Cerebellar nuclear complex (tissue), 1 donor: ENCODE measurements at places on chromosomes 3 and 15.

DNA sequence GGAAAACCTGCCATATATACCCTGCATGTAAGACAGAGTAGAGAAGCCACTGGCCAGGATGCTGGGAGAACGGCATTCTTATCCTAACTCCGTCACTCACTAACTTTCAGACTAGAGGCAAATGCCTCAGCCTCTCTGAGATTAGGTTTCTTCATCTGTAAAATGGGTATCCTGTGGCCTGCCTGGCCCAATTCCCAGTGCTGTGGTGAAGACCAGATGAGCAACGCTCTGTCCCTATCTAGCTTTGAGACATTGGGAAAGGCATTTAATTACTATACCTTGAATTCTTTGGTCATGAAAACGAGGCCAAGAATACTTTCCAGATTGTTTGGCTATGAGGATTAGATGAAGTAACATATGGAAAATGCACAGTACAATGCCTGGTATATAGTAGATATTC, 35.9 kb downstream of the CEMIP start:
- no peak for DNase-seq

DNA sequence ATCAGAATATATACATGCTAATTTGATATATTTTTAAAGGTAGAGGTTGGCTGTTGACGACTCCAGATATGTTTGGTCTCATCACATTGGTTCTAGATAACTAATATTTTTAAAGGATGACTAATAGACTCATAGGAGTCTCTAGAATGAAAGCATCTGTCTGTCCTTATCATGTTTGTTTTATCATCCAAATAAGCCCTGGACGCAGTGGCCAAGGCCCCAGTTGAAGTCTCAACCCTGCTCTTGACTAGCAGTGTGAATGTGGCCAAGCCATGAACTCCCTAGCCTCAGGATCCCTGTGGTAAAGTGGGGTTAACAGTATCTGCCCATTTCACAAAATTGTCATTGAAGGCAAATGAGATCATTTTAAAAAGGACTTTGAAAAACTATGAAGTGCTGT, 53.6 kb downstream of the ABHD2 start:
- DNase-seq, result no peak

GRCh38 chr3:106014518-106014917, 145.7 kb upstream of the CBLB start:
- no peak for DNase-seq

- no peak for DNase-seq
Measured at GRCh38 chr3:36729204-36730056, 34.9 kb downstream of the DCLK3 start.

DNA sequence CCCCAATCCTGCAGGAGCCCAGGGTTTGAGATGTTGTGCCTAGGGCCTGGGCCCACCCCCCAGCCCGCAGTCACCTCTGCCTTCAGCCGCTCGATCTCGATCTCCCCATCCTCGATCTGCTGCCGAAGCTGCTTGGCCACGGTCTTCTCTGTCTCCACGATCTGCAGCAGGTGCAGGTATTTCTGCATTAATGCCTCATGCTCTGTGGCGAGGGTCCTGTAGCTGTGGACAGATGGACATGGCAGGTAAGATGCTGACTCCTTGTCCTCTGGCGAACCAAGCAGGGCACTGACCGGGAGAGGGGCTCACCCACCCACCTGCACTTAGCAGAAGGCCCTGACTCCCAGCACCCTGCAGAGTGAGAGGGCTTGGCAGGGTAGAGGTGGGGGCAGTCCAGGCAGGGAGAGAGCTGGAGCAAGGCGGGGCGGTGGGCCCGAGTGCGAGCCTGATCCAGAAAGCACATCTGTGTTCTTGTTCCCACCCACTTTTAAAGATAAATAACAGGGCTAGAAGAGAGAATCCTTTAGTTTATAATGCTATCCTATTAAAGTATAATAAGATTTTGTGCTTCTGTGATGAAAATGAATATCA, 32.2 kb downstream of the RASGRF1 start:
- no peak for DNase-seq

DNA sequence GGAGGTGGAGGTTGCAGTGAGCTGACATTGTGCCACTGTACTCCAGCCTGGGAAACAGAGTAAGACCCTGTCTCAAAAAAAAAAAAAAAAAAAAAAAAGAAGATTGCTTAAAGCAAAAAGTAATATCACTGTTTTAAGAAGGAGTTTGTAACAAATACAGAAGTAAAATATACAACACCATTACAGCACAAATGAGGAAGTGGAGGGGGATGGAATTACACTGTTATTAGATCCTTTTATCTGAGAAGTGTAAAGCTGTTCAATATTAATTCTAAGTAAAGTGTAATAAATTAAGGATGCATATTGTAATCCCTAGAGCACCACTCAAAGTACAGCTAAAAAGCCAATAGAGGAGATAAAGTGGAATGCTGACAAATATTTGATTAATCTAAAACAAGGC, 47.0 kb upstream of the SNRPA1 start:
- no peak for DNase-seq

DNA sequence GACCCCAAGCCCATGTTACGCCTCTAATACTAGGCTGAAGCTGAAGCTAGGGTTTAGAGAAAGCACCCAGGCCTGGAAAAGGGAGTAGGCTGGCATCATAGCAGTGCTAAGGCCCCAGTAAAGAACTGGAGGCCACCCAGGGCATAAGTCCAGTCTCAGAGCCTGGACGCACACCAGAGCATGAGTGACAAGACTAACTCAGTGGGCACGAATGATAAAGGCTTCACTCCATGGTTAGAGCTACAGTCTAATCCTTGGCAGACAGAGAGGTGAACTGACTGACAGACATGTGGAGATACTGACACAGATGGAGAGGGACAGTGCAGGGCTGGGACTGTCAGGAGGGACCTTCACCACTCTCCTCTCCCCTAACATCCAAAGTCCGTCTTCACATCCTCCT, 139.8 kb downstream of the KCNMB2 start:
- no peak for DNase-seq

GRCh38 chr3:149967086-149967685, 3.5 kb downstream of the PFN2 start:
- peak; percentile 4 for DNase-seq

DNA sequence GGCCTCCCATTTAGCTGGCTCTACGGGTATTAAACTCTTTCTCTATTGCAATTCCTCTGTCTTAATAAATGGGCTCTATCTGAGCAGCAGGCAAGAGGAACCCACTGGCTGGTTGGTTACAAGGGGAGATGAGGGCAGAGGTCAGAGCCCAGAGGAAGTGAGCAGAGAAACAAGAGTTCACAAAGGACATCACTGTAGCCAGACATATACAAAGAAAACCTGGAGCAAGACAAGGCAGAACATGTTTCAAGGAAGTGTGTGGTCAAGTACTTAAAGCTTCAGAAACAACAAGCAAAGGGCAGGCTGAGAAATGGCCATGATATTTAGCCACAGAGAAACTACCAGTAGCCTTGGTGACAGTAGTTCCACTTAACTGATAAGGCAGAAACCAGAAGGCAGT, 24.3 kb downstream of the SUSD5 start:
- DNase-seq, result no peak

DNA sequence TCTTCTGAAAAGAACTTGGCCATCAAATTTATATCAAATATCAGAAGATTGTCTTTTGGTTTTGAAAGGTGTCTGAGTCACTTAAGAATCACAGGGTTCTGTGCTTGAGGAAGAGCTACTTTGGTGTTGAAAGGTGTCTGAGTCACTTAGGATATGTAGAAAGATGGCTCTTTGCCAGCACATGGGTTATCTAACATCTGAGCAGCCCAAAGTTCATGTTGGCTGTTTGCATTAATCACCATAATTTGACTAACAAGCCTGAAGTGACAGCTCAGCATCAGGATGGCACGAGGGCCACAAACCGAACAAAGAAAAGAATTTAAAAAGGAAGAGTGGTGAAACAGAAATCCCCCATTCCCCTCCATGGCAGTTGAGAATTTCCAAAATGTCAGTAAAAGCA, 190.5 kb upstream of the CMC1 start:
- no peak for DNase-seq

DNA sequence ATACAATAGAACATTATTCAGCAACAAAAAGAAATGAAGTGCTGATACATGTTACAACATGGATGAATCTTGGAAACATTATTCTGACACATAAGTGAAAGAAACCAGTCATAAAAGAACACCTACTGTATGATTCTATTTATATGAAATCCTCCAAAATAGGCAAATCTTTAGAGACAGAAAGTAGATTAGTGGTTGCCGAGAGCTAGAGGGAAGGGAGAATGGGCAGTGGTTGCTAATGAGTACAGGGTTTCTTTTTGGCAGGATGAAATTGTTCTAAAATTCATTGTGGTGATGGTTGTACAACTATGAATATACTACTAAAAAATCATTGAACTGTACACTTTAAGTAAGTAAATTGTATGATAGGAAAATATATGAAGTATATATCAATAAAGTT, 6.3 kb upstream of the LRRC58 start:
- DNase-seq, result no peak

DNA sequence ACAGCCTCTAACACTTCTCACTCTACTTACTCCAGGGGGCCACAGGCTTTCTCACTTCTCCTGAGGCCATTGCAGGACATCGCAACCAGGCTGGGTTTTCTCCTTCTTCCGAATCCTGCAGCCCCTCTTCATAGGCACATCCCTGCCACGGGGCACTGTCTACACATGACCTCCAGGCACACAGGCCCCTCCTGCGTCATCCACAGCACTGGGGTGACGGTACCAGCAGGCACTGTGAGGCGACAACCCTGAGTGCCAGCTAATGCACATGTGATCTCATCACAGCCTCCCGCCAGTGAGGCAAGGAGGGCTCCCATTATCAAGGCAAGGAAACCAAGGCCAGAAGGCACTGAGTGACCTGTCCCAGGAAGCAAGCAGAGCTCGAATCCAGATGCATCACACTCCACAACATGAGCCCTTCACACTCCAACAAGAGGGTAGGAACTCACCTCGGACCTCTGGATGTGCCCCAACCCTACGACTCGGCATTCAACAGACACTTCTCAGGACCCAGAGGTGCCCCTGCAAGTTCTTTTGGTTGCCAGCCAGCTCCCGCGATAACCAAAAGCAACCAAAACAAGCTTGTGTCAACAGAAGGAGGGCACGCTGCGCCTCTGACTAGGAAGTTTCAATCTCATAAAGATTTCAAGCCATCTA, 16.7 kb downstream of the FAM174B start:
- no peak for DNase-seq

GRCh38 chr3:150249779-150250470, 158.2 kb upstream of the TSC22D2 start:
- DNase-seq, result no peak

- no peak for DNase-seq
Measured at GRCh38 chr15:90915808-90916440, 12.8 kb downstream of the MAN2A2 start.

- no peak for DNase-seq
Measured at GRCh38 chr3:137349557-137350348, 392.0 kb downstream of the IL20RB start.

- no peak for DNase-seq
Measured at GRCh38 chr15:69931156-69931555, 166.6 kb downstream of the TLE3 start.
